ENCODE measurements at places on chromosomes 7 and 10.

DNA sequence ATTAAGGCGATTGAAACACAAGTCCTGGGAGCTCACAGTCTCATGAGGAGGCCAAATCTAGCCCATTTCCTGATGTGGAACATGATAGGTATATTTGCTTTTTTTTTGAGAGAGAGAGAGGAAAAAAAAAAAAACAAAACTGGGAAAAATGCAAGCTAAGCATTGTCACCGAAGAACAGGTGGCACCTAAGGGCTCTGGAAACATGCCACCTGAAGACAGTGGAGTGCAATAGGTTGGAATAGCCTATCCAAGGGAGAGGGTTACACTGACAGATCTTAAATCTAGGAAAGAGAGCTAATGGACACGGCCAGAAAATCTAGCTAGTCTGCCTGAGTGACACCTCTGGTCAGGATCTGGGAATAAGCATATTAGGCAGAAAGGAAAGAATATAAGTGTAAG lies 110.2 kb downstream of the SRI start:
- no peak for DNase-seq

- DNase-seq = no peak
Measured at GRCh38 chr10:112250555-112250954, 32.6 kb upstream of the TECTB start.

- no peak for DNase-seq
Measured at GRCh38 chr10:78832281-78832680, 236.5 kb upstream of the ZMIZ1 start.

DNA sequence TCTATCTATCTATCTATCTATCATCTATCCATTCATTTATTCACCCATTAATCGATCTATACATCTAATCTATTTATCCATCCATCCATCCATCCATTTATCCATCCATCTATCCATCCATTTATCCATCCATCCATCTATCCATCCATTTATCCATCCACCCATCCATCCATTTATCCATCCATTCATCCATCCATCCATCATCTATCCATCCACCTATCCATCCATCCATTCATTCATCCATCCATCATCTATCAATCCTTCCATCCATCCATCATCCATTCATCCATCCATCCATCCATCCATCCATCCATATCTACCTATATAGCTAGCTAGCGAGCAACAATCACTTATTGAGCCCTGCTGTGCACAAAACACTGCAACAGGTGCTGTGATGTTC lies 953.1 kb upstream of the ZNF722 start:
- DNase-seq = no peak

- DNase-seq = no peak
Measured at GRCh38 chr7:144057954-144058353, 9.2 kb downstream of the OR2A5 start.

DNA sequence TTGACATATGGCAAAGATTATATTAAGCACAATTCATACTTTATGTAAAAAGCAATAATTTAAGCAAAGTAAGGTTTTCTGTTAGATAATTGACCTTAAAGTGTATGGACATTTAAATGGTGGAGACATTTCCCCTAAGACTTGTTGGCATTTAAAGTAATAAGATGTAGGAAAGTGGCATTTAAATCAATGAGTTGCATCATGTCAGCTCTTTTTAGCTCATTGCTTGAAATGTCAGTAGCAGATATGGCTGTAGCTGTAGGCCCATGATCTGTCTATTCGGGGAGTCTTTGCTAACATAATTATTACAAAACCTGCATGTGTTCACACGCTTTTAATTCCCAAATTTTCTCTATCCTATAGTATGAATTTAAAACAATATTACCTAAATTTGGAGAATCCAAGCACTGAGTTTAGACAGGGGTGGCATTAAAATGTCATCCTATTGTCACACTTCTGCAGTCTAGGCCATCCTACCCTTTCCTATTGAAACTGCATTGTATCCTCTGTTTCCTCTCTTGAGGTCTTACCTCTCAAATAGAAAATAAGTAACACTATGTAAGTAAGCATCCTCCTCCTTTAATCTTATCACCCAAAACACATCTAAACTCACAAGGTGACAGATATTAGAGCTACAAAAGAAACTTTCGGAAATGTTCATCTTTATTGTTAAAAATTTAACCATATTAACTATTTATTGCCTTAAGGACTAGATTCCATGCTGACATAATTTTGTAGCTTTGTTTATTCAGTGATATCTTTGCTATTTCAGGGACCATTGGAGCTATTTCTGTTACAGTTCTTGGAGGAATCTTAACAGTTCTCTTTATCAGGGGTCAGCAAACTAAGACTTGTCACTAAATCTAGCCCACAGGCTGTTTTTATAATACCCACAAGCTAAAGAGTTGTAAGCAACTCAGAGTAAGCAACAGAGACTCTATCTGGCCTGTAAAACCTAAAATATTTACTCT lies 91.2 kb downstream of the LCOR start:
- DNase-seq = no peak

DNA sequence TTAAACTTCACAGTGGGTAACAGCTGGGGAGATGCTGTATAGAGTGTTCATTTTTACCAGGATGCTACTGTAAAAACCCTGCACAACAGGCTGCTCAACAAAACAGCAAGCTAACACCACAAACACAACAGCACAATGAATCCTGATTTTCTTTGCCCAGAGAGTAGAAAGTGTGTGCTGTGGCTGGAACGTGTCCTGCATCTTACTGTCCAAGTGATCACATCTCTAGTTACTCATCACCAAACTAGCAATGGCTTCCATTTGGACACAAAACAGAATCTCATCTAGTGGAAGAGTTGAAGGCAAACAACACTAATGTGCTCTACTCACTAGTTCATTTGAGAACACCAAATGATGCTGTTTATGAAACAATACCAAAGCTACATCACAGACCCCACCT lies 121.2 kb downstream of the SLC25A13 start:
- DNase-seq = no peak

- no peak for DNase-seq
Measured at GRCh38 chr7:54960517-54960916, 58.3 kb upstream of the EGFR start.

GRCh38 chr10:28913436-28914237 lies 236.3 kb downstream of the BAMBI start:
- no peak for DNase-seq

DNA sequence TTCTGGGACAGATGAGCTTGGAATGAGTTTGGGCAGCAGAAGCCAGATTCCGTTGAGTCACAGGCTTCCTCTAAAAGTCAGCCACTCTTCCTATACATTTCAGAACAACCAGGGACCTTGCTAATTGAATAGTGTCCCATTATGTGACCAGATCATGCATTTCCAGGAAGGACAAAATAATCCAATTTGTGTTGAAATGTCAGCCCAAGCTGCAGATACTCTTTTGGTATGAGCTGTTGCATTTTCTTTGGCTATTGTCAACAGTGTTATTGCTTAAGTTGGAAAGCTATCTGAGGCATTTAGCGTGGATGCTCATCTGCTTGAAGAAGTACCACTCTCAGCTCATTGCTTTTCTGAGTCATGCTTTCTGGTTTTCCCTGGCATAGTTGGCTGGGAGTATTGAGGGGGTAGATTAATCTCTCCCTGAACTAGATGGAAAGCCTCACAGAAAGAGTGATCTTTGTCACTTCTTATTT lies 223.7 kb upstream of the HABP2 start:
- DNase-seq = no peak

DNA sequence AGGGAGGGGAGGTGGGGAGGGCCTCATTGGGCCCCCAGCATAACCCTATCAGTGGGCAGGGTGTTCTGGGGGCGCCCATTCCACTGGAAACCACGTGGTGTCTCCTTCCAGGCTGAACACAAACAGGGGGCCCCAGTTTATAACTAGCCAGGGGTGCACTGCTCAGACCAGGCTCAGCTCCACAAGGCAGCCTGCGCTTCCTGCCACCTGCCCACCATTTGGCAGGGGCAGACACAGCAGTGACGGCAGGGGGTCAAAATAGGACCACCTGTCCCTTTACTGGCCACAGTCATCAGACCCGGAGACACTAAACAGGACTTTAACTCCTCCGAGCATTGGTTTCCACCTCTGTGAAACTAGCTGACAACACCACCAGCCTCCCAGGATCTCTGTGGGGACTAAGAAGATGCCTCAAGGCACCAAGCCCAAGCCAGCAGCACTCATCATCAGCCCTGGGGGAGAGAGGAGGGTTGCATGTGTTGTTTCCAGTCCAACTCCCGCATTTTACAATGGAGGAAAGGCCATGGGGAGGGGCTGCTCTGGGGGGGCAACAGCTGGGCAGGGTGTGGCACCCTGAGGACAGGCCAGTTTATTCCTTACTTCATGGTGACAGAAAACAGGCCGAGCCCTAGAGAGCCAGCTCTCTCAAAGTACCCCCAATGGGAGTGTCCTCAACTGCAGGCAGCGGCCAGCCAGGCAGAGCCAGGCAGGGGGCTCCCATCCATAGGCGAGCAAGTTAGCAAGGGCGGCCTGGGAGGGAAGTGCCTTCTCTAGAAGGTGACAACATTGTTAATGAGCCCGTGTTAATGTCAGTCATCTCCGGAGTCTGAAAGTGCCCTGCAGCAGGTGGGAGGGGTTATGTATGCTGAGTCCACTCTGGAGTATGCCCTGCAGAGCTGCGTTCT lies 127.6 kb downstream of the TNS3 start:
- no peak for DNase-seq

DNA sequence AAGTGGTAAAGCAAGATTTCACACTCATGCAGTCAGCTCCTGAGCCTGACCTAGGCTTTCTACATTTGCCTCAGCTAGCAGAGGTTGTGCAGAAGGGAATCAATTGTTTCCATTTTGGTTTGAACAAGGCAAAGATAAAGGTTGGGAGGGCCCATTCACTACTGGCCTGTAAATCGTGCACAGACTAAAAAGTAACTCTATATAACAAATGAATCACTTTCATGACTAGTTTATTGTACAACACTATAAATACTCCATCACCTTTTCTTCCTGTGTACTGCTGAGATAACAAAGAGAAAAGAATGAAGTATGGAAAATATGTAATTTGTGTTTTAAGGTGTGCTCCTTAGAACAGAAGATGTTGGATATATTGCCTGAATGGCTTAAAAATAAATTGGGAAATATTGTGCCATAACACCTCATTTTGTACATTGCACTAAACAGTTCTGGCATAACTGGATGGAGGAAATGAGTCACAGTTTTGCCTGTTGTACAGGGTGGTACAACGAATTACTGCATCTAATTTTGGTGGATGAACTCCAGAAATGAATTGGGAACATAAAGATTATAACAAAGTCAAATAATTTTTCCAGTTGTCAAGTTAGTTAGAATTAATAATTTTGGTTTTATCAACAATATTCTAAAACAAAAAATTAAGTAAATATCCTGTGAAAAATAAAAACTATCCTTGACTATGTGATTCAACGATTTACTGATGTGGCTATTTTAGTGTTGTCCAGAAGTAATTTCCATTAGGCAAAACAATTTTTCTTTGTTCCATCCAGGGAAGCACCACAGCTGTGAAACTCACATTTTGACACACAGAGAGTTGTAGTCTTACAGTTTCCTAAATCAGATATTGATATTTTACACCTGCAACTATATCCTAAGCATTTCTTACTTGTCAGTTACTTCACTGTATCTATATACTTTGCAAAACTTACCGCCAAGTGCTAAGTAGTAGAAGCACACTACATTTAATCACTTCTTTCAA lies 18.0 kb downstream of the SEMA3C start:
- no peak for DNase-seq

GRCh38 chr10:52619052-52619451 lies 153.5 kb downstream of the MBL2 start:
- DNase-seq = no peak

DNA sequence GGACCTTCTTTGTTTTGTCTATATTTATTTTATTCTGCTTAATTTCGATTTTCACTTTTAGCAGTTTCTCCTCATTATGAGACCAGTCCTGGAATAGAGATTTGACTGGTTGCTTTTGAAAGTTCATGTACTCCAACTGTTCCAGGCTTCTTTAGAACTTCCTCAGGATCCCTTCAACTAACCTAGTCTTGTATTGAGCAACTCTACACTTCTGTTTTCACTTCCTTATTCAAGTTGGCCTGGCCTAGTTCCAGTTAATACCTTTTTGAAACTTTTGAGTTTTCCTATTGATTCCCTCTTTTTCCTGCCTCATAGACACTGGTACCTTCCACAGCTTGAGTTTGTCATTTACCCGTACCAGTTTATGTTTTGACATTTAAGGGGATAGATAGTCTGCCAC lies 421.7 kb downstream of the ATRNL1 start:
- no peak for DNase-seq

DNA sequence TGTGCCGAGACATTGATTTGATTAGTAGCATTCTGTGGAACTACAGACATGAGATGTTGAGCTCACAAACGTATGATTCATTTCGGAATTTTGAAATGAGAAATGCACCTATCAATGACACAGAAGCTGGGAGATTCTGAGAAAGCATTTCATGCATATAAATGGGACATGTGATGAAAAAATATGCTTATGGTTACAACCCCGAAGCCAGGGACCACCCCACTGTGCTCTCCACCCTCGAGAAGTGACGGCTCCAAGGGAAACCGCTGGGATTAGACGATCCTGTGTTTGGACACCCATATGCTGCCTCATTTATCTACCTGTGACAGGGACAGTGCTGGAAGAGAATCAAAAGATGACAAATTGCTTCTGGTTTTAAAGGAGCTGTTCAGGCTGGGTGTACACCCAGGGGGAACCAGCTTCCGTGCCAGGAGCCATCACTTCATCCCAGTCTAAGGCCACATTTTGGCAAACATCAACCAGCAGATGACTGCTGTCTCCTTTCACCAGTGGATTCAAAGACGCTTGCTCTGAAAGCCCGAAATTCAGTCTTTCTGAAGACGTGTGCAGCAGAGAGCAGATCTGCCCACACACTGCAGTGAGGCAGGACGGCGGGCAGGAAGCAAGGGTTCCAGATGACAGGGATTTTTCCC lies 109.9 kb downstream of the ATXN7L1 start:
- no peak for DNase-seq

DNA sequence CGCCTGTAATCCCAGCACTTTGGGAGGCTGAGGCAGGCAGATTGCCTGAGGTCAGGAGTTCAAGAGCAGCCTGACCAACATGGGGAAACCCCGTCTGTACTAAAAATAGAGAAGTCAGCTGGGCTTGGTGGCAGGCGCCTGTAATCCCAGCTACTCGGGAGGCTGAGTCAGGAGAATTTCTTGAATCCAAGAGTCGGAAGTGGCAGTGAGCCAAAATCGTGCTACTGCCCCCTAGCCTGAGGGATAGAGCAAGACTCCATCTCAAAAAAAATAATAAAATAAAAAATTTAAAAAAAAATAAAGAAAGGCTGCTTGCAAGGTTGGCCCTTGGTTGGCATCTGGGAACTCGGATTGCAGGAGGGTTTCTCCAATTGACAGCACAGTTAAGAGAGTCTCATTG lies 221.6 kb downstream of the DGKI start:
- DNase-seq = no peak

GRCh38 chr10:43404704-43405084 lies 4.3 kb downstream of the HNRNPF start:
- no peak for DNase-seq

- no peak for DNase-seq
Measured at GRCh38 chr10:63573068-63573697, 52.0 kb downstream of the REEP3 start.

DNA sequence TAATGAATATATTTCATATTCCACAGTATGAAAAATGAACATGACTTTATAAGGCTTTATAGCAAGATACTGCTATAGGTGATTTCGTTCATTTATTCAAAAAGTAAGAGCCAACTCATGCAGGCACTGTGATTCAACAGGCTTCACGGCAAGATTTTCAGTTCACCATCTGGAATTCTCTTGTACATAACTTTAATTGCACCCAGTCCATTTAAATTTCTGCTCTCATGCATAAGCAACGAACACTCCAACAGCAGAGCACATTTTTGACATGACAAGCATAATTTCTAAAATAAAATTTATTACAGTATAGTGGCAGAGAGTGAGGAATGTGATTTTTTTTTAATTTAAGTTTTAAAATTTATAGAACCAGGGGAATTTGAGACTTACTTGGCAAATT lies 436.1 kb downstream of the PHTF2 start:
- DNase-seq = no peak
